Activated CD8-positive, alpha-beta memory T cell treated with anti-CD3 and anti-CD28 coated beads for 48 hours (primary cell): ENCODE measurements at places on chromosomes 16 and 17.

GRCh38 chr16:27960619-27961295, 102.8 kb downstream of the GSG1L start:
- no peak for DNase-seq

DNA sequence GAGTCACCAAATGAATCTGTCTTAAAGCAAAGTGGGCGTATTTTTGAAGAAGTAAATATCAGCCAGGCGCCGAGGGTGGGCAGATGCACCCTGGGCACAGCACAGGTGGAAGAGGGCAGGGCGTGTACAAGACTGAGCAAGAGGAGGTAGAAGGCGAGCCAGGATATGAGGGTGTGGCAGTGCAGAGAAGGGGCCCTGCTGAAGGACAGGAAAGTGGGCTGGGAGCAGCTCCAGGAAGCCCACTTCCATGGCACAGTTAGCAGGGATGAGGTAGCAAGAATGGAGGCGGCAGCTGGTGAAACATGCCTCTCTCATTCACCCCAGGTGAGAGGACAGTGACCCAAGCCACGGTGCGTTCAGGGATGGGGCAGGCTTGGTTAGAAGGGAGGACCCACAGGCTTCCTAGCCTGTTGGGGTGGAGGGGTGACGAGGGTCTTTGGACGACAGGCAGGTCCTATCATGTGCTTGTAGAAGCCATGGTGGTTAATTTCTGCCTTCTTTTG, 149.3 kb downstream of the CLEC16A start:
- no peak for DNase-seq

GRCh38 chr16:84764970-84765369, 54.8 kb upstream of the CRISPLD2 start:
- no peak for DNase-seq

GRCh38 chr16:2779151-2779920, 2.3 kb upstream of the ELOB start:
- no peak for DNase-seq

GRCh38 chr17:32516450-32516849, 29.7 kb downstream of the CDK5R1 start:
- DNase-seq, result no peak

GRCh38 chr16:4386451-4386805, 14.8 kb downstream of the VASN start:
- DNase-seq, result no peak

DNA sequence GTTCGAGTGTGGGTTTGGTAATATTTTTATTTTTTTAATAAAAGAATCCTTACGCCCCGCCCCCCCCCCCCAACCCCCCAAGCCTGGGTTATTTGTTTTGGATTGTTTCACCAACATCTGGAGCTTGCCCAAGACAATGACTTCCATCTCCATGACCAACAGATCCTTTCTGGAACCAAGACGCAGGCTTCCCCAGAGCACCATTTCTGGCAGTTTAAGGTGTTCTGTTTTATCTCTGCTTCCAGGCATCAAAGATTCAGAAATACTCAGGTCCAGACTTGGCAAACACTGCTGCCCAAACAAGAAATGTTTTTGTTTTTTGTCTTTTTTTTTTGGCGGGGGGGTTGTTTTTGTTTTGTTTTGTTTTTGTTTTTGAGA, 56.1 kb downstream of the PLXDC1 start:
- no peak for DNase-seq

DNA sequence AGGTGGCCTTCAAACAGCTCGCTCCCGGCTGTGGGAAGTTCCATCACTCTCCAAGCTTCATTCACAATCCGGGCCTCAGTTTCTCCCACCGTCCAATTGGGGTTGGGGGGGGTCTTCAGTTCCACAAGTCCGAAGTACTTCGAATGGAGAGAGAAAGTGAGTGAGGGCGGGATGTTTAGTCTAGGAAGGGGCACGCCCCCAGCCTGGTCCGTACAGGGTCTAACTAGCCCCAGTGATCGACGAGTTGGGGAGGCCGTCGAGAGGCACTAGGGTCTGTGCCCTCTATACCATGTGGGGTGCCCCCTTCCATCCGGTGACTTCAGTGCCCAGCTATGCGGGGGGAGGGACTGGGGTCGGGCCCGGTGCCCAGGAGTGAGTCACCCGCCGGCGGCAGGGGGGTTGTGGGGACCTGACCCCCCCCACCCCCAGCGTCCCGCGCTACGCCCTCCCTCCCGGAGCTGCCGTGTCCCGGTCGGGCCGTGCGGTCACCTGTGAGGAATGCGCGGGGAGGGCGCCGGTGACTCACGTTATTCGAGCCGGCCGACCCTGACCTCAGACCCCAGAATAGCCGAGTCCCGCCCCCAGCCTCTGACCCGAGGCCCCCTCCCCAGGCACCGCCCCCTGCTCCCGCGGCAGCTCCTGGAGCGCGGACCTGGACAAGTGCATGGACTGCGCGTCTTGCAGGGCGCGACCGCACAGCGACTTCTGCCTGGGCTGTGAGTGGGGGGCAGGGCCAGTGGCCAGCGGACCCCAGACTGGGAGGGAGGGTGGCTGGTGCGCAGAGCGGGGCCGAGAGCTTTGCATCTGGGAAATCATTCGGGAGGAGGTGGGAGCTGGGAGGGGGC, 658 bp downstream of the TNFRSF12A start:
- peak; percentile 37 for DNase-seq

DNA sequence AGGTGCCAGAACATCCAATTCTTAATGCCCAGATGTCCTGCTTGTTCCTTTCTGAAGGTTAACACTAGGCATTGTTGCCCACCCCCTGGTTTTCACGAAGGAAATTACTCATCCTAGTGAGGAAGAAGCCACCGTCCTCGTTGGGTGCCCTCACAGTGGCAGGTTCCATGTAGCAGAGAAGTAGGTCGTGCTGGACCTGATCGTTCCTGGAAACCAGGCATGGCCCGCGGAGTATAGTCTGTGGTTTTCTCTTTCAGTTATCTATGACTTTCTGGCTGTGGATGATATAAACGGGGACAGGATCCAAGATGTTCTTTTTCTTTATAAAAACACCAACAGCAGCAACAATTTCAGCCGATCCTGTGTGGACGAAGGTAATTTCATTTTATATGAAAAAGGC, 16.5 kb downstream of the RGS11 start:
- no peak for DNase-seq

GRCh38 chr17:8326511-8327302, 12.9 kb upstream of the ODF4 start:
- DNase-seq, result peak; percentile 15

DNA sequence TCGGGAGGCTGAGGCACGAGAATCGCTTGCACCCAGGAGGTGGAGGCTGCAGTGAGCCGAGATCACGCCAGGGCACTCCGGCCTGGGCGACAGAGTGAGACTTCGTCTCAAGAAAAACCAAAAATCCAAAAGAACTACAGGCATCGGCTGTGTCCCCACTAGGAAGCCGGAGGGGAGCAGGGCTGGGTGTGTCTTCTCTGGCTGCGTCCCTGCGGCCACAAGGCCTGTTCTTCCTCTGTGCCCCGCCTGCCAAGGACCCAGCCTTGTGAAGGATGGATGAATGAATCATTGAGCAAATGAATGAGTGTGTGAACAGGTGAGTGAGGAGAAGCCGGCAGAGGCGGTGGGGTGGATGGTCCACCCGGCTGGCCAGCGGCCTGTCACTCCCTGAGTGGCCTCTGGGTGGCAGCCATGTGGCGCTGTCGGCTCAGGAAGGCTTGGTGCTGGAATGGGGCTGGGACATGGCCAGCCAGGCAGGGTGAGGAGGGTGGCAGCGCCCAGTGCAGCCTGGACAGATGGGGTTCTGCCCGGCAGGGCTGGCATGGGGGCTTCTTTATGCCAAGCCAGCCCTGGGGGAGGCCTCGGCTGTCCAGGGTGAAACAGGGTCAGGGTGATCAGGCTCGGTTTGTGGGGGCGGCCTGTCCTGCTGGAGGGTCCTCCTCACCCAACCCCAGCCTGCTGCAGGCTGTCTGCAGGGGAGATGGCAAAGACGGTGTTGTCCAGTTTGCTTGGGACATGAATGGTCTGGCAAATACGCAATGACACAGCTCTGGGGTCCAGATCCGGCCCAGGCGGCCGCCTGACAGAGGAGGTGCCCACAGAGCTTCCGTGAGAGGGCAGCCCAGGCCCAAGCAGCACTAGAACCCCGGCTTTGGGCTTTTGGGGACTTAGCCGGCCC, 21.7 kb downstream of the SLC25A10 start:
- no peak for DNase-seq

DNA sequence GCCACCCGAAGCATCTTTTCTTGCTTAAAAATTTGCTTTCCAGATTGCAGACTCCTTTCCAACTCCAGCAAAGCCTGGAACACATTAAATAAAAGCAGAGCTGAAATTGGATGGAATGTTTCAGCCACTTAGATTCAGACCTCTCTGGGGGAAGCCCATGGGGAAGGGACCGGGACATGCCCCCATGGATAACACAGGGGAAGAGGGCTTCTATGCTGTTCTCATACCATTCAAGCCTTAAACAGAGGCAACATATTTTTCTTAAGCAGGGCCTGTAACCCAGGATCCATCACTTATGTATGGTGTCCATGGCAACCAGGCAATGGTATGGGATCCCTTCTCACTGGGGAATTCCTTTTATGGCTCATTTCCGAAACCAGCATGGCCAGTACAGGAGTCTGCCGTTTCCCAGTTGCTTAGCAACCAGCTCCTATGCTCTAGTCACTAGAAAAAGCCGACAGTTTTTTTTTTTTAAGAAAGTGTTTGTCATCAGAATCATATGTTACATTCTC, 62.0 kb upstream of the MARCHF10 start:
- DNase-seq, result no peak

GRCh38 chr16:852451-853185, 52.1 kb upstream of the GNG13 start:
- no peak for DNase-seq

- peak; percentile 81 for DNase-seq
Observed at GRCh38 chr17:42517516-42517915, 18.5 kb upstream of the NAGLU start.

- no peak for DNase-seq
Observed at GRCh38 chr17:78062596-78062995, 66.0 kb downstream of the TMC6 start.

DNA sequence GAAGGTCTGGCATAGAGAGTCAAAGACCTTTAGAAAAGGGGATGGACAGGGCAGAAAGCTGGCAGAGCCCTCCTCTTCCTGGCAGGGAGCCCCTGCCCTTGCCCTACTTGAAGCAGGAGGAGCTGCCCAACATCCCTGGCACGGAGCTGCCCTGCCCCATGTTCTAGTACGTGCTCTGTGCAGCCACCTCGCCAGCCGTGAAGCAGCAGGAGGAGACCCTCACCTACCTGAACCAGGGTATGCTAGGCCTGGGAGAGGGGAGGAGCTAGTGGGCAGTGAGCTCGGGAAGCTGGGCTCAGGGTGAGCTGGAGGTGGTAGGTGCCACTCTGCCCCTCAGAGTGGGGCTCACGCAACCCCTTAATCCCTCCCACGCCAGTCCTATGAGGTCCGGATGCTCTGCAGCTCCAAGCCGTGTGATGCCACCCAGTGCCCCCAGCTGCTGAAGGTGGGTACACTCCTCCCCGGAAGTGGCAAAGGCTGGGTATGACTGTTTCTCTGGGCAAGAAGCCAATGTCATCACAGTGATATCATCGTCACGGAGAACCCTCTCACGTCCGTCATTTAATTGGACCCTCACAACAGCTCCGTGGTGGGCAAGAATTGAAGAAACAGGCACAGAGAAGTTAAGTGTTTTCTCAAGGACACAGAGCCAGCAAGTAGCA, 12.7 kb upstream of the STAC2 start:
- DNase-seq, result no peak

- DNase-seq, result no peak
Observed at GRCh38 chr17:57400648-57401047, 144.3 kb downstream of the MSI2 start.

- no peak for DNase-seq
Observed at GRCh38 chr17:64767269-64767997, 105.3 kb upstream of the SMURF2 start.

DNA sequence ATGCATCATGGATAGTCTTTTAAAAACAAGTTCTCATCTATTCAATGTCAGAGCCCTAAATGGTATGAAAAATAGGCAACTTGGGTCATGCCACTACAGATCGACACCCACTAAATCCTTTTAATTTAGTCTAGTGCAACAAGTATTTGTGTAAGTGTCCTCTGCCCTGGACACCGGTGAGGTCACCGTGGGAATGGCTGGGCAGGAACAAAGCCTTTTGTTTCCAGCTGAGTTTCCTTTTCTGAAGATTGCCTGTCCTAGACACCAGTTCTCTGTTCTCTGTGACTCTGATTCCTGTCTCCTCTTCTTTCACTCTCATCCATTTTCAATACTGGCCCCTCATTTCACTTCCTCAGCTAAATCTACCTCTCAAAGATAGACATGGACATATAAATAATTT, 446.5 kb downstream of the MAF start:
- no peak for DNase-seq

- DNase-seq, result no peak
Observed at GRCh38 chr17:64617125-64617780, 44.9 kb downstream of the SMURF2 start.

- DNase-seq, result no peak
Observed at GRCh38 chr16:30947541-30947858, 1.4 kb upstream of the ORAI3 start.

- peak; percentile 38 for DNase-seq
Observed at GRCh38 chr16:11254913-11255736, 879 bp downstream of the SOCS1 start.

DNA sequence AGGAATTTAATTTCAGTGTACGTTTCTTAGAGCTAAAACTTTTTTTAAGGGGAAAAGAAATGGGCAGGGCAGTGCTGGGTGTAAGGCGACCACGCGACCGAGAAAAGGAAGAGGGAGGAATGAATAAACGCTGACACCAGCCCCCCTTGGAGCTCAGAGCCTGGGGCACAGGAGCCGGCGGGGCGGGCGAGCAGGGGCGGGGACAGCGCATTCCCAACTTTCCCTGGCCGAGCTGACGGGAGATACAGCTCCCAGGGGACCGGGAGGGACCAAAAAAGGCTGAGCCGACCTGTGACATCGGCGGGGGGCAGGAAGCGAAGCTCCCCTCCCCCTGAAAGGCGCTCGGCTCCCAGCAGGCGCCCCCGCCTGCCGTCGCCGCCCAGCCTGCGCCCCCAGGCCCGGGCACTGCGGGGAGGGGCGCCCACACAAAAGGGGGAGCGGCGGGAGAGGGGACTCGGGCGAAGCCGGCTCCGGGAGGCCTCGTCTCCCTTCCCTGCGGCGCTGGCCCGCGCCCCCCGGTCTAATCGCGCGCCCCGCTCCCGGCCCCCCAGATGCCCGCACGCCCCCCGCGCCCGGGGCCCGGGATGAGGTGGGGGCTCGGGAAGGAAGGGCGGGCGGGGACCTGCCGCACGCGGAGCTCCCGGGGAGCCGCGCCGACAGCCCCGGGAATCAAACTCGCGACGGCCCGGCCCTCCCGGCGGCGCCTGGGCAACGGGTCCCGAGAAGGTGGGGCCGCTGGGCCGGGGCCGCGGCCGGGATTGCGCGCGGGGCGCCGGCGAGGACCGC, 622 bp downstream of the CUEDC1 start:
- DNase-seq, result no peak
